ENCODE measurements at places on chromosomes 2 and 18.

DNA sequence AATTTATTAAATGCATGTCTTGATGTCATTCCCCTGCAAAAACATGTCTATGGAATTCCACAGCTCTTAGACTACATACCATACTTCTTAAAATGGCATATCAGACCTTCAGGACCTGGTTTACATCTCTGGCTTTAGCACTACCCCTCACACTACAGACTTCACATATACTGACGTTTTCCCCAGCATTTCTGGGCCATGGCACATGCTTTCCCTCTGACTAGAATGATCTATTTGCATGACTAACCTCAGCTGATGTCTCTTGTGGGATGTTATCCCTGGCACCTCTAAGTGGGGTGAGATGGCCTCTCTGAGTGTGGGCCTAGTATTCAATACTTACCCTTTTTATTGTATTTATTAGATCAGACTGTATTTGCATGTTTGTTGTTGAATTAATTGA lies 381.6 kb downstream of the ERBB4 start:
- DNase-seq = no peak

DNA sequence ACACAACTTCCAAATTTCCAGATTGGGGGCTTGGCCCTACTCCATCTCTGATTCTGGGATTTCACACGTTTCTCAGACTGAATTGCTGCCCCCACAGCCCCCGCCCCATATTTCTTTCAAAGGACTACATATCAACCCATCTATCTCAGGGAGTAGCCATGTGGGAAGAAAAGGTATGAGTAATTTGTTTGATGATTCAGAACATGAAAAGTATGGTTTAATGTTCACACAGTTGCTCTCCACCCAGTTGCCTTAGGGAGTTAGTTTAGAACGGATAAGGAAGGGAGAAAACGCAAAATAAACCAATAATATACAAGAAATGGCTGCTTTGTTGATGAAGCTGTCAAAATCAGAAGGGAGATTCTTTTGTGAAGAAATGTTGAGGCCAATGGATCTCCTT lies 145.1 kb downstream of the PIEZO2 start:
- DNase-seq = no peak

DNA sequence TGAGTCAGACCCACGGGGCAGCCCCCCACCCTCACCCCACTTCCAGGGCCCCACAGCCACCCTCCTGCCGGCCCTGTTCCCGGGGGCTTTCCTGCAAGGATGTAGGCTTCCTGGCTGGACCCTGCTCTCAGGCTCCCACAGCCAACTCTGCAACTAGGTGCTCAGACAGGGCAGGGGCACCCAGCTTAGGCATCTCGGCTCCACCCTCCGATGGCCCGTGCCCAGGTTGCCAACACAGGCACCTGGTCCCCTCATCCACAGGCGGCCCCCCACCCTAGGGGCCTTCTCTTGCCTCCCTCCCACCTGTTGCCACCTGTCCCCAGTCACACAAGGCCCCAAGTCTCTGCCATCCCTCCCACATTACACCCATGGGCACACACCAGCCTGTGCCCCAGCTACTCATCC lies 34.6 kb downstream of the HS6ST1 start:
- no peak for DNase-seq

GRCh38 chr2:225006730-225007129 lies 35.5 kb downstream of the DOCK10 start:
- DNase-seq = no peak

GRCh38 chr2:143906850-143907249 lies 613.1 kb downstream of the ZEB2 start:
- DNase-seq = no peak

- no peak for DNase-seq
Measured at GRCh38 chr2:26970928-26971627, 641 bp downstream of the MAPRE3 start.

DNA sequence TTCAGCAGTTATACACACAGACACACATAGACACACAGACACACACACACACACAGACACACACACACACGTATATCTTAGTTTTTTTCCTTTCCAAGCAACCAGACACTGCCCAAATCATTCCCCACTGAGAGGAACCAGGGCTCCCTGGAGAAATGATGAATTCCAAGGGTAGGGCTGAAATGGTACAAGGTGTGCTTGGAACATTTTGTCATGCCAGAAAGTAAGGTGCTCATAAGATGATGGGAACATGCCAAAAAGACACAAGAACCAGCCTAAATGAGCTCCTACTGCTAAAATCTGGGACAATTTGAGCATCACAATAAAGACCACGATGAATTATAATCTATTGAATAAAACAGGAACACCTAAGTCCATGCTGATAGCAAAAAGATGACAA lies 103.3 kb downstream of the MEP1B start:
- DNase-seq = no peak

DNA sequence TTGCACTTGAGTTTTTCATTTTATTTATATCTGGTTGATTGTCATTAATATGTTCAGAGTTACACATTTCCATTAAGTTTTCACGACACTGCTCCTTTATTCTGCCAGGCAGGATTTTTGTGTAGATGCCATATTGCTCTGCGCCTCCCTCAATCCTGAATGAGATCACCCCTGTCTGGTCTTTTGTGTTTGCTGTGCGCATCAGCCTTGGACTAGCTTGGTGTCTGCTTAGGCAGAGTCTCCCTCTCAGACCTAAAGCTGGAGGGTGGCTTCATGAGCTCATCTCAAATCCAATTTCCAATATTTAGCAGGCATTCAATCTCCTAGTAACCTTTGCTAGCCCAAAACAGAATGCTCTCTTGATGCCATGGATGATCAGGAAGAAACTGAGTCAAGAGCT lies 137.4 kb downstream of the SMAD7 start:
- no peak for DNase-seq

DNA sequence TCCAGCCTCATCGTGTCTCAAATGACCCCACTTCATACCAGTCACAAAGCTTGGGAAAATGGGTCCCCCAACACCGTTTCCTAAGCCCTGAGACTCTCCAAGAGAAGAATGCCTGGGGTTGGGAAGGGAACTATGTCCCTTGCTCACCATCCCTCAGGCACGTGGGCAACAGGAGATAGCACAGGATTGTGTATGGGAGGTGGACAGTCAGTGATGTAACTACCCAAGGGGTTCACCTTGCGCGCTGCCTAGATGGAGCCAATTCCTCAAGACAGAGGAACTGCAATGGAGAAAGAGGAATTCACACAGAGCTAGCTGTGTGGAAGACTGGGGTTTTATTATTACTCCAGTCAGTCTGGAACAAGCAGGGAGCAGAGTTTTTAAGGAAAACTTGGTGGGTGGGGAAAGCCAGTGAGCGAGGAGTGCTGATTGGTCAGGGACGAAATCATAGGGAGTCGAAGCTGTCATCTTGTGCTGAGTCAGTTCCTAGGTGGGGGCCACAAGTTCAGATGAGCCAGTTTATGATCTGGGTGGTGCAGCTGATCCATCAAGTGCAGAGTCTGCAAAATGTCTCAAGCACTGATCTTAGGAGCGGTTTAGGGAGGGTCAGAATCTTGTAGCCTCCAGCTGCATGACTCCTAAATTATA lies 13.8 kb upstream of the CXCR1 start:
- DNase-seq = no peak

DNA sequence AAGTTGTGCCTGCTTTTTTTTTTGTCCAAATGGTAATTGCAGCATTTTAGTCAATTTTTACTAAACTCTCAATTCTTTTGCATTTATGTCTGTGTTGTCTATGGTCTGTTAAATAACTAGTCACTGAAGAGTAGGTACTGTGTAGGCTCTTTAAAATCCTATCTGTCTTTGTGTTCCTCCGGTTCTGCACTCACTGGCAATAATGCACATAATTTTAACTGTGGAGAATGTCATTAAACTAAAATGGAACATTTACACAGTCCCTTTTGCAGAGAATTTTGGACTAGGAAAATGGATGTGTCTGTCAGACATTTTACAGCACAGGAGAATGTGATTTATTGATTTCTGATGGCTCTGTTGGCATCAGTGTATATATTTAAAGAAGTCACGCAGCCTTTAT lies 116.6 kb downstream of the ASXL3 start:
- no peak for DNase-seq

GRCh38 chr2:147913701-147914480 lies 69.1 kb downstream of the ACVR2A start:
- no peak for DNase-seq

GRCh38 chr2:148096012-148096411 lies 75.1 kb downstream of the MBD5 start:
- no peak for DNase-seq

- no peak for DNase-seq
Measured at GRCh38 chr18:62452280-62452831, 70.5 kb upstream of the ZCCHC2 start.

DNA sequence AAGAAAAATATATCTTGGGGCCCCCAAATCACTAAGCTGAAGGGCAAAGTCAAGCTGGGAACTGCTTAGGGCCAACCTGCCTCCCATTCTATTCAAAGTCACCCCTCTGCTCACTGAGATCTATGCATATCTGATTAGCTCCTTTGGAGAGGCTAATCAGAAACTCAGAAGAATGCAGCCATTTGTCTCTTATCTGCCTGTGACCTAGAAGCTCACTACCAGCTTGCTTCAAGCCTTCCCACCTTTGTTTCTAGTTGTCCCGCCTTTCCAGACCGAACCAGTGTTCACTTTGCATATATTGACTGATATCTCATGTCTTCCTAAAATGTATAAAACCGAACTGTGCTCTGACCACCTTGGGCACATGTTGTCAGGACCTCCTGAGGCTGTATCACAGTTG lies 479.4 kb downstream of the METTL4 start:
- DNase-seq = no peak

- DNase-seq = no peak
Measured at GRCh38 chr18:78998371-78999071, 18.9 kb downstream of the SALL3 start.

DNA sequence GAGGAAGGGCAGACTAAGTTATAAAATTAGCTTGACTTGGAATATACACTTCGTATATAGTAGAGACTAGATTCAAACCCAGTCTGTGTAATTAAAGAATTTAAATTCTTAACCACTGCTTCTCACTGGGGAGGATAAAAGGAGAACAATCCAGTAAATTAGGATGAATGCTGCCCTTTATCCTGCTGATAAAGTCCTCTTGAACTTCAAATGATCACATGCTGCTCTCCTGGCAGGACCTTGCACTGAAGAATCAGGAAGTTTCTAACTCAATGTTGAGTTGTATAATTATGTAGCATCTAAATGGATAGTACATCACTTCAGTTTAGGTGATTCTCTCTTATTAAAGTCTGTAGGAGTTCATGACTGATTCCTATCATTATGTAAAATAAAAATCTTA lies 1179.7 kb downstream of the DSC3 start:
- no peak for DNase-seq

DNA sequence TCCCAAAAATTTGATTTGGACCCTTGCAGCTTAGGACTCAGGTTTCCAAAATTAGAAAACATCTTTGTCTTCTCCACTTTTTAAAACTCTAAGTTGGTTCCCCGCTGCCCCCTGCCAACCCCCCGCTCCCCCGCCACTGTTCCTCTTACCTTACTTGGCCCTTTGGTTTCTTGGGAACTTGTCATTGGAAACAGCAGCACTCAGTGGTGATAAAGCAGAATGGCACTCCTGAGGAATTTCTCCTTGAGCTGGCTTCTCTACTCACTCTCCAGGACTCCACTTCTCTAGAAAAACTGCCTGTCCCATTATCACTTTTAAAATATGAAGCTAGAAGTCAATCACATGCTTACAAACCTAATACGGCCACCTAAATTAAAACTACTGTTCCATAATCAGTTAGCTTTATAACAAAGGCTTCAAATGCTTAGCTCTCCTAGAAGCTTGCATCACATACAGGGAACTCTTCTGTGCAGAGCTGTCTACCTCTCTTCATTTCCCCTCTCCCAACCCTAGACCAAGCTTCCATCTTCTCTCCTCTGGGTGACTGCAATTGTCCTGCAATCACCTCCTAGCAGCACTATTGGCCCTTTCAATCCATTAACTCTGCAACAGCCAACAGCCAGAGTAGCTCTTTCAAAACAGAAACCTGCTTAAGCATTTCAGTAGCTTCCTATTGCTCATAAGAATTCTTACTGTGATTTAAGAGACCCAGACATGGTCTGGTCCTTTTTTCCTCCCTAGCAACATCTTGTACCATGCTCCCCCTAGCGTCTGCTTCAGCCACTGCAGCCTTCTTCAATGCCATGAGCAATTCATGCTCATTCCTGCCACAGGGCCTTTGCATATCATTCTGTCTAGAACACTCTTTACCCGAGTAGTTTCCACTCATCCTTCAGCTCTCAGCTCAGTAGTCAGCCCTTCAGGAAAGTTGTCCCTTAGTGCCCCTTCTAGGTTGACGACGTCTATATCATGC lies 15.2 kb upstream of the PLEKHM3 start:
- peak; percentile 56 for DNase-seq

GRCh38 chr2:210195101-210195852 lies 24.1 kb upstream of the KANSL1L start:
- DNase-seq = no peak

DNA sequence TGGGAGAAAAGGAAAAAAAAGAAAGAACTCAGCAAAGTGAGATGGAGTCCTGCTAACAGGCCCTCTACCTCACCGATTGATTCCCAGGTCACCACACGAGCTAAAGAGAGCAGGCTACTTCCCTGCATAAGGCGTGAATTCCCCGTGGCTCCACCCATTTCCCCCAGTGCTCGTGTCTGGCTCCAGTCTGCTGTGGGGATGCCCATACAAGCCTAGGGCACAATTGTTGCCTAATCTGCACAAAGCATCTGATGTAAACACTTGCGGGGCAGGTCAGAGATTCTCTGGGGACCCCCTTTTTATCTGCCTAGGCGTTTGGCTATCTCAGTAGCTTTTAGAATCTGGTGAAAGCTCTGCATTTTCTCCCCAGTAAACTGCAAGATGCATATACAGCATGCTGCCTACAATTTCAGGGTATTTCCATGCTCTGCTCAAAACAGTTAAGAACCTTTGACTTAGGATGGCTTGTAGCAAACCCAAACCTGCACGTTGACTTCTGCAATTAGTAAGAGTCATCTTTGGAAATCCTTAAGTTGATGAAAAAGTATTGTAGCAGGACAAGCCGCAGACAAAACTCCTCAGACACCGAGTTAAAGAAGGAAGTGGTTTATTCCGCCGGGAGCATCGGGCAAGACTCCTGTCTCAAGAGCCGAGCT lies 34.8 kb downstream of the MYO3B start:
- no peak for DNase-seq

GRCh38 chr2:191318037-191318728 lies 73.0 kb downstream of the MYO1B start:
- DNase-seq = no peak

DNA sequence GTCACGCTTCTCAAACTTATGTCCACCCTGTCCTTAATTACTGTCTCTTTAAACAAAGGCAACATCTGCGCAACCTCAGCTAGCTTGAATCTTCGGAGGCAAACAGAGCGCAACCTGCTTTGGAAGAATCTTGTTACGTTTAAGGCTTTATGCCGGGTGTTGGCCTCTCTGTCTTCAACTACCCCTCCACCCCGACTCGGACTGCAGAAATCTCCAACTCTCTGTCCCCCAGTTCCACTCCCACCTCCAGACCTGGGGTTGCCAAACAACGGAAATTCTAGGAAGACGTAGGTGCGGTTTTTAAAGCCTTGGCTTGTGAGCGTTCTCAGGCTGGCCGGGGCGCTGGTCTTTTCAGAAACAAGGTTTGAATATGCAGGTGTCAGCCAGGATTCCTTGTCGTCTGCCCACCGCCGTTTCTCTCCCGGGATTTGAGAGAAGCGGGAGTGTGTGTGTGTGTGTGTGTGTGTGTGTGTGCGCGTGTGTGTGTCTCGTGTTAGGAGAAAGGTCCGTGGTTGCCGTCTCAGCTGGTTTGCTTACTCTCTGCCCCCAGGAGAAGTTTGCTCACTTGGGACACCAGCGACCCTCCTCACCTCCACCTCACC lies 1.1 kb upstream of the ONECUT2 start:
- no peak for DNase-seq

- no peak for DNase-seq
Measured at GRCh38 chr2:106044021-106044420, 150.1 kb downstream of the UXS1 start.
